ENCODE measurements at places on chromosomes 2 and 18. TPM values are rescaled to one million over a fixed set of nuclear protein-coding genes. Genes with fewer than 3 reads are reported as not detected.

GPR155 gene
- 3.6 TPM for total RNA-seq

ANO7 gene
- total RNA-seq: 7.1 TPM

ARMC9 gene
- total RNA-seq: 4.8 TPM

ERMN gene
- total RNA-seq: 7.4 TPM

- H3K4me3 ChIP-seq: no peak overlapping the region
- no peak overlapping the region for H3K27ac ChIP-seq
- no peaks in the 10 kb centered on the region for H3K4me1 ChIP-seq
- no peak for DNase-seq
These were observed 129.8 kb downstream of the HNMT start for GRCh38 chr2:138094031-138094430.

UNC80 gene
- not detected for total RNA-seq

- H3K36me3 ChIP-seq: peaks cover 20% of the 10 kb centered on the region
- no peak for DNase-seq
- peaks cover 46% of the 10 kb centered on the region for H3K4me1 ChIP-seq
- H3K27ac ChIP-seq: no peak overlapping the region
These were observed 16.6 kb downstream of the INPP5D start for GRCh38 chr2:233076749-233077148.

MFSD6 gene
- total RNA-seq: 48.1 TPM

- H3K4me3 ChIP-seq: no peak overlapping the region
- H3K27me3 ChIP-seq: peaks cover 6% of the 10 kb centered on the region
- no peaks in the 10 kb centered on the region for H3K36me3 ChIP-seq
- DNase-seq: no peak
These were observed 263.3 kb downstream of the MYCN start for GRCh38 chr2:16203691-16204090.

- DNase-seq: no peak
- H3K27ac ChIP-seq: peak overlapping the region; percentile 66
- peaks cover 72% of the 10 kb centered on the region for H3K4me1 ChIP-seq
- peaks cover 6% of the 10 kb centered on the region for H3K36me3 ChIP-seq
- peak overlapping the region; percentile 30 for H3K4me3 ChIP-seq
- H3K27me3 ChIP-seq: no peaks in the 10 kb centered on the region
These were observed 117.7 kb downstream of the RBMS1 start for GRCh38 chr2:160375802-160376469.

- DNase-seq: no peak
- H3K4me1 ChIP-seq: no peaks in the 10 kb centered on the region
- no peak overlapping the region for H3K4me3 ChIP-seq
- no peak overlapping the region for H3K27ac ChIP-seq
These were observed 185.0 kb downstream of the PRPF40A start for GRCh38 chr2:152532241-152532640.

DNAJC5G gene
- not detected for total RNA-seq

GRCh38 chr2:142980246-142981068 lies 103.0 kb downstream of the KYNU start:
- H3K27me3 ChIP-seq: peaks cover 2% of the 10 kb centered on the region
- H3K36me3 ChIP-seq: no peaks in the 10 kb centered on the region
- DNase-seq: no peak
- H3K4me1 ChIP-seq: peaks cover 5% of the 10 kb centered on the region
- no peak overlapping the region for H3K27ac ChIP-seq

DNA sequence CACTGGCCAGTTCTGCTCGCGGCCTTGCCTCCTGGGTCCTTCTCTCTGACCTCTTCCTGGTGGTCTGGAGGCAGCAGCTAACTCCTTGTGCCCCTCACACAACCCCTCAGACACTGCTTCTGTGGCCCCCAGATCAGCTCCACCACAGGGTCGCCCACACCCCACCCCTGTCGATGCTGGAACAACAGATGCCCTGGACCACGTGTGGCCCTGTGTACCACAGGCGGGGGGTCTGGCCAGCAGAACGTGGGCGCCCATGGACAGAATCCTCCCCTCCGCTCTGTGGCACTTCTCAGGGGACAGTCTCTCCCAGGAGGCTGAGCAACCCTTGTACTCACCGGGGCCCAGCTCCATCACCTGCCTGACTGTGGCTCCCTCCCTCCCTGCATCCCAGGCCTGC lies 245.6 kb downstream of the NDUFA10 start:
- no peak overlapping the region for H3K4me3 ChIP-seq
- H3K4me1 ChIP-seq: no peaks in the 10 kb centered on the region
- H3K27me3 ChIP-seq: peaks cover 13% of the 10 kb centered on the region

- peaks cover 17% of the 10 kb centered on the region for H3K27me3 ChIP-seq
- H3K4me3 ChIP-seq: no peak overlapping the region
- no peaks in the 10 kb centered on the region for H3K36me3 ChIP-seq
- H3K27ac ChIP-seq: no peak overlapping the region
These were observed 80.9 kb upstream of the PKDCC start for GRCh38 chr2:41966920-41967319.

DNA sequence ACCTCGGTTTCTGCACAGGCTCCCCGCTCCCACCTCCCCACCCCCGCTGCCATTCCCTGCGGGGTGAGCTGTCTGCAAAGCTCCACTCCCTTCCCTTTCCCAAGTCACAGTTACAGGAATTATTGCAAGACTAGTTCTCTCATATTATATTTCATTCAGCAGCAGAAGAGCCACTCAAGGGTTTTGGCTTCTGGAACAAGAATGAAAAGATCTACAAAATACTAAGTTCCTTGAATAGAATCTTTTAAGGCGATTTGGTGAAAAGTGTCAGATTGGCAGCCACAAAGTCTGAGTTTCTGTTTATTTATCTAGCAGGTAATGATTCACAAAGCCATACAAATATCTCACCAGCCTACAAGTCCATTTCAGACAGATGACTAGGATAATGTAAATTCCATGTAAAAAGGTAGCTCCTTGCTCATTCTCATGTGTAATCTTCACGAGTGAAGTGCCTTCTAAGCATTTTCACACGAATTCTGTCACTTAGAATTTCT lies 221.9 kb upstream of the RBBP8 start:
- H3K4me1 ChIP-seq: no peaks in the 10 kb centered on the region
- no peak overlapping the region for H3K27ac ChIP-seq
- DNase-seq: no peak
- H3K4me3 ChIP-seq: no peak overlapping the region
- H3K27me3 ChIP-seq: peaks cover 5% of the 10 kb centered on the region

GATA6 gene
- not detected for total RNA-seq

DNA sequence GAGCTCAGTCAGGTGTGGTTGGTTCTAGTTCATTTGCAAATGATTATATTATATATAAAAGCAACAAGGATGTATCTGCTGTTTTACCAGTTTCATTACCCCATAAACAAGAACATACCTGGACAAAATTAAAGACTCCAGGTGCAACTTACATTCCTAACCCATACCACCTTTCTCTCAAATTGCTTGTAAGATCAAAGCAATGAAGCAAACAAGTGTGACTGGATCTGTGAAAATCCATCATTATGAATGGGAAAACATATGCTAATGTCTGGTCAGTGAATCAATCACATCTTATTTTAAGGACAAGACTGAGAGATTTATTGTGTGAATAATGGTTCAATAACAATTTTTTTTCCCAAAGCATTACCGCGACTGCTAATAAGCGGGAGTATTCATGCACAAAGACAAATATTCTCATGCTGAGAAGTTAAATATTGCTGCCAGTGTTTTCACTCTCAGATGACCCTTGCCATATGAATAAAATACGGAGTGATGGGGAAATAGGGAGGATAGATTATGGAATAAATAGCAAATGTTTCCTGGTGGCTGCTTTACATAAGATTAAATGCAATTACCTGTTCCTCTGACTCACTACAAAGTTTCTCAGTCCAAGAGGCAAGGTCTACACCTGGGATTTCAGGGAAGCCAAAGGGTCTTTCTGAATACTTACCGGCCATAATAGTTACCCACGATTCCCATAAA lies 59.3 kb downstream of the WDR75 start:
- peaks cover 6% of the 10 kb centered on the region for H3K4me1 ChIP-seq
- no peak overlapping the region for H3K27ac ChIP-seq
- H3K36me3 ChIP-seq: no peaks in the 10 kb centered on the region
- H3K4me3 ChIP-seq: no peak overlapping the region

DNA sequence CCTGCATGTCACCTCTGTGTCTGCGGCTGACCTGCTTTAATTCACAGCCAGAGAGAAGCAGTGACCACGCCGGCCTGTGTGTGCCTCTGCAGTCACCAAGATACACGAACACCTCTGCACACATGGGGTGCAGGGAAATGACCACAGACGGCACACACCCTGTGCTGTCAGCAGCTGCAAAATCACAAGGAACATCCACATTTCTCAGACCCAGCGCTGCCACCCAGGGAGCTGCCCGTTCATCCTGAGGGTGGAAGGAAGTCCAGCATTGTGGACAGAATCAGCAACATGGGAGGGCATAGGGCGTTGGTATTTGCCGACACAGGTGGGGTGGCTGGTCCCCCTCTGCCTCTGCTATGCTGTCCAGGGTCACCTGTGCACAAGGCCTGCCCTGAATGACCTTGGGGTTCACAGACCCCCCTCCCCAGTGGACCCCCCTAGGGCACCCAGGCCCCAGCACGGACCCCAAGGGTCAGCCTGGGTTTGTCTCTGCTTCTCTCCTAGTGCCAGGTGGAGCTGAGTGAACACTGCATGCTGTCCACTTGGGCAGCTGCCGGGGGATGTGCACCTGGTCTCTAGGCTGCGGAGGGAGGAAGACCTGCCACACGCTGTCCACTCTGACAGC lies 107.4 kb downstream of the PXDN start:
- H3K27me3 ChIP-seq: no peaks in the 10 kb centered on the region
- no peak for DNase-seq
- no peaks in the 10 kb centered on the region for H3K4me1 ChIP-seq
- no peak overlapping the region for H3K27ac ChIP-seq
- H3K4me3 ChIP-seq: no peak overlapping the region

- H3K4me1 ChIP-seq: peaks cover 62% of the 10 kb centered on the region
- peak overlapping the region; percentile 93 for H3K27ac ChIP-seq
- no peaks in the 10 kb centered on the region for H3K27me3 ChIP-seq
- DNase-seq: no peak
These were observed 76.9 kb downstream of the MBP start for GRCh38 chr18:77055429-77056300.

RETSAT gene
- total RNA-seq: 32.7 TPM

ADRA2B gene
- not detected for total RNA-seq

LOXHD1 gene
- total RNA-seq: not detected

KCNJ13 gene
- not detected for total RNA-seq

AQP4 gene
- not detected for total RNA-seq

XRCC5 gene
- total RNA-seq: 500 TPM

GRCh38 chr2:127642706-127643438 lies 3.1 kb upstream of the GPR17 start:
- no peak for DNase-seq
- H3K4me3 ChIP-seq: no peak overlapping the region
- no peaks in the 10 kb centered on the region for H3K27me3 ChIP-seq

- H3K36me3 ChIP-seq: peaks cover 7% of the 10 kb centered on the region
- H3K4me1 ChIP-seq: no peaks in the 10 kb centered on the region
- H3K27ac ChIP-seq: no peak overlapping the region
- H3K4me3 ChIP-seq: no peak overlapping the region
These were observed 226.3 kb upstream of the SPHKAP start for GRCh38 chr2:228407821-228408220.

RBM45 gene
- total RNA-seq: 12.9 TPM

GRCh38 chr2:227853765-227854271 lies 17.6 kb upstream of the DAW1 start:
- H3K4me1 ChIP-seq: no peaks in the 10 kb centered on the region
- H3K27me3 ChIP-seq: peaks cover 5% of the 10 kb centered on the region
- no peak overlapping the region for H3K27ac ChIP-seq
- H3K36me3 ChIP-seq: no peaks in the 10 kb centered on the region
- no peak for DNase-seq

CLHC1 gene
- total RNA-seq: 9.7 TPM

RND3 gene
- total RNA-seq: not detected

DNA sequence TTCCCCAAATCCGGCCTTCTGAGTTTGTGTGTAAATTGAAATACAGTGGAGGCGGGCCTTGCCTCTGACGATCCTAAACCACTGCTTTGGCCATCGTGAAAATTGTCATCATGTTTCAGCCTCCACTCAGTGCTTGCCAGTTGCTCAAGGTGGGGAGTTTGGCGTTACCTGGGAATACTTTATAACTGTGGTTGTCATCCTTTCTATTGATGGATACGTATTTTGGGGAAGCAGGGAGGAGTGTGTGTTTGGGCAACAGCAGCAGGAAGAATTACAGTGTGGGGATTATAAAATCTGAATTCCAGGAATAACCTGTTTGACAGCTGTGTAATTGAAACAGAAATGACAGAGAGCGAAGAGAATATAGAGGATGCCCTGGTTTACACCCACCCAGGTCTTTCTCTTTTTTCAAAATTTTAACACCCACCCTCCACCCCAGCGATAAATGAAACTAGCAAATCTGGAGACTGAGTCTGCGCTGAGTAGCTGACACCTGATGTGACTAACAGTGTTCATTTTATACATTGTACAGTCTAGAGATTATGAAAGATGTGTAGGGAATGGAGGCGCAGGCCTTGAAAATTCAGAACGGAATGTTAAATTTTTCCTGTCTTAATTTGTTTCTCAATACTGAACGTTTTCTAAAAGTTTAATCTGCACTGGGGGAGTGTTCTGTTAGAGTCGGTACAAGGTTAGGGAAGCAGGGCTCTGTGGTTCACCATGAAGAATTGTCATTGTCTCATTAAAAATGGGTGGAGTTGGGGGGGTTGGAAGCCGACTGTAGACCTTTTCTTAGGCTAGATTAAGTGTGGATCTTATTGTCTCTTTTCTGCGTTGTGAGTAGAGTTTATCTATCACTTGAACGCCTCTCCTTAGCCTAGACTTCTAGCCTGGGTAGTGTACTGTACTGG lies 1.6 kb downstream of the MAP4K4 start:
- no peak for DNase-seq
- H3K4me3 ChIP-seq: no peak overlapping the region
- no peak overlapping the region for H3K27ac ChIP-seq
- peaks cover 13% of the 10 kb centered on the region for H3K36me3 ChIP-seq

DNA sequence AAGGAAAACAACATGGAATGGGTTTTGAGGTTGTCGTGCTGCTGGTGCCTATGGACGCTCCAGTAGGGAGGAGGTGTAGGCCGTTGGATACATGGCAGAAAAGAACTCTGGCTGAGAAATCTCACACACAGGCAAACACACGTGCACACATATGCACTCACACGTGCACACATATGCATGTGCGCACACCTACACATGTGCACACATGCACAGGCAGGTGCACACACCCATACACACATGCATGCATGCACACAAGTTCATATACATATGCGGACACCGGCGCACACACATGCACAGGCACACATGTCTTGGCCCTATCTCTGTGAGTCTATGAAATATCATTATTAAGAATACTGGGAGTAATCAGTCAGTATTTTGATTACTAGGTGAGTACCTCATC lies 150.4 kb downstream of the LRRC30 start:
- H3K27me3 ChIP-seq: no peaks in the 10 kb centered on the region
- H3K4me1 ChIP-seq: no peaks in the 10 kb centered on the region
- no peak for DNase-seq
- peaks cover 4% of the 10 kb centered on the region for H3K36me3 ChIP-seq
- no peak overlapping the region for H3K27ac ChIP-seq

DNA sequence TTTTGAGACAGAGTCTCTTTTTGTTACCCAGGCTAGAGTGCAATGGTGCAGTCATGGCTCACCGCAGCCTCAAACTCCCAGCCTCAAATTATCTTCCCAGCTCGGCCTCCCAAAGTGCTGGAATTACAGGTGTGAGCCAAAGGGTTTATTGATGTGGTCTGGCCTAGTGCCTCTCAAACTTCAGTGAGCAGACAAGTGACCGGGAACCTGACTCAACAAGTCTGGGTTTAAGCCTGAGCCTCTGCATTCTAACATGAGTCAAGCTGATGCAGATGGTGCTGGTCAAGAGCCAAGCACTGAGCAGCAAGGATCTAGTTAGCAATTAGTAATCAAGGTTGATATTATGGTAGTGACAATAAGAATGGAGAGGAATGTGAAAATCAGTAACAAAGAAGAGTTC lies 21.3 kb downstream of the CDK15 start:
- H3K27me3 ChIP-seq: peaks cover 28% of the 10 kb centered on the region
- no peak for DNase-seq
- H3K36me3 ChIP-seq: no peaks in the 10 kb centered on the region
- H3K4me1 ChIP-seq: no peaks in the 10 kb centered on the region

COPS8 gene
- 44.1 TPM for total RNA-seq
